ENCODE measurements at places on chromosomes 2 and 18.

- DNase-seq = no peak
These were observed 32.2 kb downstream of the DOK6 start for GRCh38 chr18:69432847-69433246.

DNA sequence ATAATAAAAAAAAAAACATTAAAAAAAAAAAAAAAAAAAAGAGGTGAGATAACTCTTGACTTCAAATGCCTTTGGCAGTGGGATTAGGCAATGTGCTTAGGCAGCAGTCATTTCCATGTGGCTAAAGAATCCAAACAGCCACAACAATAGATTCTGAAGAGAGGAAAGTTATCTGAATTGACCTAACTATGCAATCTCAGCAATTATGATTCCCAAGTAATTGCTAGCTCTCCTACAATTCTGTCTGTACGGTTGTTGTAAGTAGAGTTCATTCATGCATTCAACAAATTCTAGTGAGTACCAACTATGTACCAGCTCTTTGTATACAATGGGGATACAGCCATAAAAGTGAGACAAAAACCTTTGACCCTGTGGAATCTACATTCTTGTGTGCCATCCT lies 3.6 kb downstream of the SRD5A2 start:
- DNase-seq = no peak

- no peak for DNase-seq
These were observed 92.2 kb downstream of the ALPK2 start for GRCh38 chr18:58536534-58537271.

- DNase-seq = no peak
These were observed 29.8 kb downstream of the EPC2 start for GRCh38 chr2:148674063-148675020.

DNA sequence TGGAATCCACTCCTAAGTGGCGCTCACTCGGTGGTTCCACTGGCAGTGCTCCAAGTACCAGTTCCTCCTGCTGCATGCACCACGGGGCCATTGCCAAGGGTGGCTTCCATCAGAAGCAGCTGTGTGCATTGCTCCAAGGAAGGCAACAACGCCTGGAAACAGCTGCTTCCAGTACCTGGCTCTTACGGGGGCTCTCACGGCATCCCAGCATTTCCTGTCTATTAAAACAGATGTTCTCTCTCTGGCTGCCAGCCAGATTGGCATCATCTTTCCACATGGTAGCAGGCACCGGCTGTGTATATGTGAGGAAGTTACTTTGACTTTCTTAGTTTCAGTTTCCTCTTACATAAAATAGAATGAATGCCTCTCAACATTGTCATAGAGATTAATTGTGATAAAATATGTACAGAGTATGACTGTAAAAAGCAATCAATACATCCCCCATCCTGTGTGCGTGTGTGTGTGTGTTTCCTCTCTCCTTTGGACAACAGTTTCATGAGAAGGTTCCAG lies 84.9 kb downstream of the CMPK2 start:
- DNase-seq = no peak

DNA sequence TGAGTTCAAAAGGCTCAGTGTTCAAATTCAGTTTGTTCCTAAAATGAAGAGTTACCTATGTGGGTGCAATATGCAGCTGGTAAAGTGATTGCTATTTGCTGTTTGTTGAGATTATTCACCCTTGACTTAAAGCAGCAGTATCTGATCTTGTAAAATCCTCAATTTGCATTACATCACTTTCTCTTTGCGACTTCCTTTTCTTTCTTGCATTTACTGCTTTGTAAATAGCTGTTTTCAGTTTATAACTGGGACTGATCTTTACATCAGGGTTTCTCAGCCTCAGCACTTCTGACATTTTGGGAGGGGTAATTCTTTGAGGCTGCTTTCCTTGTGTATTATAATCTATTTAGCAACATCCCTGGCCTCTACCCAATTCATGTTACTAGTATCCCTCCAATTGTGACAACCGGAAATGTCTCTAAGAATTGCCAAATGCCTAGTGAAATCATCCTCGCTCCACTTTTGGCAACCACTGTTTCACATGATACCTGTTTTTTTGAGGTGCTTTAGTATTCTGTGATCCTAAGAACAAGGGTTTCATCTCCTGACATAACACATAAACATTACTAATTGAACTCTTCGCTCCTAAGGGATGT lies 12.1 kb upstream of the ERCC3 start:
- DNase-seq = no peak

DNA sequence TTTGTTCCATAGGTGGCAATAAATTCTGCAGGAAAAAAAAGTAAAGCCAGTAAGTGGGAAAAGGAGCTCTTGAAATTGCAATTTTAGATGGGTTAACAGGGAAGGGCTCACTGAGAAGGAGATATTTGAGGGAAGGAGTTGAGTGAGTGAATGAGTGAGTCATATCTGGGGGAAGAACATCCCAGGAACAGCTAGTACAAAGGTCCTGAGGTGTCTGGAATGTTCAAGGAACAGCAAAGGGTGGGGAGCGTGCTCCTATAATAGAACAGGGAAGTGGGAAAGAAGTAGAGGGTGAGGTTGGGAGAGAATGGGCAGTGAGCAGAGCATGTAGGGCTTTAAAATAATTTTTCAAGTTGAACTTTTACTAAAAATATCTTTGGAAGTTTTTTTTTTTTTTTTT lies 68.0 kb upstream of the PSME4 start:
- DNase-seq = no peak

DNA sequence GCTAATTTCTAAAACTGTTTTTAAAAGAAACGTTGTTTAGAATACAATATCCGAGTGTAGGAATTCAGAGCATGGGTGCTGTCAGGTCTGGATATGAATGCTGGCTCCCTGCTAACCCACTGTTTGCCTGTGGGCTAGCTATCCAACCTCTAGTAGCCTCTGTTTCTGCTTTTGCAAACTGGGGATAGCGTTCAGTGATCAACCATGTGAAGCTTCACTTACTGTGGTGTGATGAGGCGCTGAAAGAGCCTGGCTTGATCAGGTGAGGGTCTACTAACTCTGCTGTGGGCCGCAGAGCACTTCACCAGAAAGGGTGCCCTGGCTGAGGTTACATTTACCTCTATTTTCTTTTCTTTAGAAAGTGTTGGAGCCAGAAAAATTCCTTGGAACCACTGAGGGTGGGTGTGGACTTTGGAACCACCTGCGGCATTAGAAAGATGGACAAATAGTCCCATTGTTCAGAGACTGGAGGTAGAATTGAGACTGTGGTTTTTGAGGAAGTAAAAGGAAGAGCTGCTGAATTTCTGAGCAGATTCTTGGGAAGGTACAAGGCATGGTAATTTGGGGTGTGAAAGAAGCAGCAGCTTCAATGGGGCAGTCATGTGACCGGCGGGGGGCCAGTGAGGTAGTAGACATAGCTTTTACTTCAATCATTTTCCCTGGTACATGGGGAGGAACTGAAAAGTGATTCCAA lies 96.3 kb upstream of the CD302 start:
- no peak for DNase-seq

DNA sequence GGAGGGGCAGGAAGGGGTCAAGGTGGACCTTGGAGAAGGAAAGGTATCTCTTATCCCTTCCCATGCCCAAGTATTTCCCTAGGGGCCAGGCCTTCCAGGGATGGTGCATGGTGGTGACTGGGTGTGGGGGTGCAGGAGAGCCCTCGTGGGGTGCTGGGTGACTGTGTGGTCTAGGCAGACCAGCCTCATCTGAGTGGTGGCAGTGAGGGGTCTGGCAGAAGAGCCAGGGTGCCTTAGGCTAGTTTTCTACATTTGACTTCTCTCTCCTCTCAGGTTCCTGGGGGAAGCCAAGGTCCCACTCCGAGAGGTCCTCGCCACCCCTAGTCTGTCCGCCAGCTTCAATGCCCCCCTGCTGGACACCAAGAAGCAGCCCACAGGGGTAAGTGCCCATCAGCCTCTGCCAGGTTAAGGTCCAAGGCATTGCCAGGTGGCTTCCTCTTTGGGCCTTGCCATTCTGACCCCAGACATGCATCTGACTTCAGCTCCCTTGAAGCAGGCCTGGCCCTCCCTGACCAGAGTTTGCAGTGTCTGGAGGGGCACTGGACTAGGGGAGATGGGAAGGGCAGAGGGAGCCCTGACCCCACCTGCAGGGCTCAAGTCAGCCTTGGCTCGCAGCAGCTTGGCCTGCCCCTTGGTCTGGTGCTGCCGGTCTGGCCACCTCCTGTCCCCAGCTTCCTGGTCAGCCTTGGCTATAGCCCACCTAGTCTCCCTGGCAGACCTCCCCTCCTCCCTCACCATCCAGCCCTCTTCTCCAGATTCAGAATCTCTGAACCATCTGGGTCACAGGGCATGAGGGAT lies 49.8 kb downstream of the DYSF start:
- DNase-seq = no peak

GRCh38 chr2:47485751-47486300 lies 82.9 kb downstream of the MSH2 start:
- no peak for DNase-seq

DNA sequence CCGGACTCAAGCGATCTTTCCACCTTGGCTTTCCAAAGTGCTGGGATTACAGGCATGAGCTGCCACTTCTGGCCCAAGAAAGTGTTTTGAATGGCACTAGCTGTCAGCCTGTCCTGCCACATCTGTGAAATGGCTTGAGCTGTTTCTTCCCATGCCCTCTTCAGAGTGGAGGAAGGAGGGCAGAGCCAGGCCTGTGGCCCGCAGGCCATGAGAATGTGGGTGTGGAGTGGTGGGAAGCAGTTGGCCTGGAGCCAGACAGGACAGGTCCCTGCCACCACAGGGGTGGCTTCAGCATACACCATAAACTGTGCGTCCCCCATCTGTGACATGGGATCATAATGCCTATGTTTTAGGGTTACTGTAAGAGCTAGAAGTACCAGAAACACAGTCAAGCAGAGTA lies 6.5 kb downstream of the SLC66A3 start:
- DNase-seq = no peak

- no peak for DNase-seq
These were observed 22.2 kb upstream of the POMC start for GRCh38 chr2:25190536-25190935.

DNA sequence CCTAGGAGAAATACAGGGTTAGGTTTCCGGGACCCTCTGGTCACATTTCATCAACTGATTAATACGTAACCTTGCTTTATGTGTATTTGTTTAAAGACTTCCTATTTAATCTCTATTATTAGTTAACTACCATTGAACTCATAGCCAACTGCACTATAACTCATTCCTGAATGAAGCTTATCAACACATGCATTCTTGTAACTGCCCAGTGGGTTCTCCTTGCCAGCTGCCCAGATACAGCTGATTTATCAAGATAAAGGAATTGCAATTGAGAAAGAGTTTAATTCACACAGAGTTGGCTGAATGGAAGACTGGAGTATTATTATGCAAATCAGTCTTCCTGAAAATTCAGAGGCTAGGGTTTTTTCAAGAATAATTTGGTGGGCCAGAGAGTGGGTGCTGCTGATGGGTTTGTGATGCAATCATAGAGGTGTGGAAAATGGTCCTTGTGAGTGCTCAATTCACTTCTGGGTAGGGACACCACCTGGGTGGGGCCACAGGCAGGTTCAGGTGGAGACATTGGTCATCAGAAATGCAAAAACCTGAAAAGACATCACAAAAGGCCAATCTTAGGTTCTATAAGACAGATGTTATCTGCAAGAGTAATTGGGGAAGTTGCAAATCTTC lies 21.1 kb upstream of the NOSTRIN start:
- no peak for DNase-seq

DNA sequence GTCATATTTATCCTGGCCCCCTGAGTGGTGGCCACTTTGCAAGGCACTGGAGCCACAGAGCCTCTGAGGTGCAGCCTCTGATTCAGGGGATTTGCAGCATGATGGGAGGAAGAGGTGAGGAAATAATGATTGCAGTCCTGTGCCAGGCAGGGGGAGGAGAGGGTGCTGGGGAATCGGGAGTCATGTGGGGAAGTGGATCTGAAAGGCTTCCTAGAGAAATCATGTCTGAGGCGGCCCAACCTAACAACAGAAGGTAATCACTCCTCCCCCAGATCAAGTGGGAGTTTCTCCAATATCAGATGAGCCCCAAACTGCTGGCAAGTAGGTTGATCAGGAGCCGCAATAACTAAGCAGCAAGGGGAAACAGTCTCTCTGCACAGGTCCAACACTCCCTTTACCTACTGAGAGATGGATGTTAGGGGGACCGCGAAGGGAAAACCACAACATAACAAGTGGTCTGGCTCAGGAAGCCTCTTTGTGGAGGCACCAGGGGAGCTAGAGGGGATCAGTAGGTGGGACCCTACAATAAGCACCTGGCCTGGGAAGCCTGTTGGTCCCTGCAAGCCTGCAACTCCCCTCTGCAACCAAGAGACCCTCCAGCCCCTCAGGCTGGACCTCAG lies 71.8 kb upstream of the NPAS2 start:
- DNase-seq = no peak

GRCh38 chr2:209125291-209125690 lies 298.6 kb upstream of the MAP2 start:
- DNase-seq = no peak

DNA sequence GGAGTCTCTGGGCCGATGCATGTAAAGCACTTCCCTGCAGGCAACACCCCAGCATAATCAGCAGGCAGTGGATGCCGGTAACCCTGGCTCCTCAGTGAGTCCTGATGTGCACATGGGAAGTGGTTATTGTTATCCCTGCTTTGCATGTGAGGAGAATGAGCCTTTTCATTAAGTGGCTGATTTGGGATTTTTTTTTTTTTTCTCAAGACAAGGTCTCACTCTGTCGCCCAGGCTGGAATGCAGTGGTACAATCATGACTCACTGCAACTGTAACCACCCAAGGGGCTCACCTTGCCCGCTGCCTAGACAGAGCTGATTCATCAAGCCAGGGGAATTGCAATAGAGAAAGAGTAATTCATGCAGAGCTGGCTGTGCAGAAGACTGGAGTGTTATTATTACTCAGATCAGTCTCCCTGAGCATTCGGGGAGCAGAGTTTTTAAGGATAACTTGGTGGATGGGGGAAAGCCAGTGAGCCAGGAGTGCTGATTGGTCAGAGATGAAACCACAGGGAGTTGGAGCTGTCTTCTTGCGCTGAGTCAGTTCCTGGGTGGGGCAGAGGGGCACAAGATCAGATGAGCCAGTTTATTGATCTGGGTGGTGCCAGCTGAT lies 95.4 kb downstream of the SOCS6 start:
- no peak for DNase-seq

DNA sequence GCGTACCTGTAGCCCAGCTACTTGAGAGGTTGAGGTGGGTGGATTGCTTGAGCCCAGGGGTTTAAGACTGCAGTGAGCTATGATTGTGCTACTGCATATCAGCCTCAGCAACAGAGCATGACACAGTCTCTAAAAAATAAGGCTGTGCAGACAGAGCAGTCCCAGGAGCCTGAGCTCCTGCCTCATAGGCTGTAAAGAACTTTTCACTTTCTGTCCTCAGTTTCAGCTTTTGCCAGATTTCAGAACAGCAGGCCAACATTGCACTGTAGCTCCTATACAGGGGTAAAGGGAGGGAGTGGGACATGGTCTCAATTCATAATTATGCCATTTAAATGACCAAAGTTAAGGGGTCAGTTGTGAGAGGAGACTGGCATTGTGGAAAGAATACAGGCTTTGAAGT lies 150.6 kb downstream of the GALNT1 start:
- DNase-seq = no peak

- DNase-seq = no peak
These were observed 22.5 kb upstream of the CDKL4 start for GRCh38 chr2:39266139-39266805.

GRCh38 chr2:98556344-98557033 lies 51.8 kb downstream of the COA5 start:
- no peak for DNase-seq

- DNase-seq = no peak
These were observed 405.3 kb downstream of the MBD2 start for GRCh38 chr18:53819174-53819573.
